ENCODE measurements at places on chromosomes 5 and 9.

DNA sequence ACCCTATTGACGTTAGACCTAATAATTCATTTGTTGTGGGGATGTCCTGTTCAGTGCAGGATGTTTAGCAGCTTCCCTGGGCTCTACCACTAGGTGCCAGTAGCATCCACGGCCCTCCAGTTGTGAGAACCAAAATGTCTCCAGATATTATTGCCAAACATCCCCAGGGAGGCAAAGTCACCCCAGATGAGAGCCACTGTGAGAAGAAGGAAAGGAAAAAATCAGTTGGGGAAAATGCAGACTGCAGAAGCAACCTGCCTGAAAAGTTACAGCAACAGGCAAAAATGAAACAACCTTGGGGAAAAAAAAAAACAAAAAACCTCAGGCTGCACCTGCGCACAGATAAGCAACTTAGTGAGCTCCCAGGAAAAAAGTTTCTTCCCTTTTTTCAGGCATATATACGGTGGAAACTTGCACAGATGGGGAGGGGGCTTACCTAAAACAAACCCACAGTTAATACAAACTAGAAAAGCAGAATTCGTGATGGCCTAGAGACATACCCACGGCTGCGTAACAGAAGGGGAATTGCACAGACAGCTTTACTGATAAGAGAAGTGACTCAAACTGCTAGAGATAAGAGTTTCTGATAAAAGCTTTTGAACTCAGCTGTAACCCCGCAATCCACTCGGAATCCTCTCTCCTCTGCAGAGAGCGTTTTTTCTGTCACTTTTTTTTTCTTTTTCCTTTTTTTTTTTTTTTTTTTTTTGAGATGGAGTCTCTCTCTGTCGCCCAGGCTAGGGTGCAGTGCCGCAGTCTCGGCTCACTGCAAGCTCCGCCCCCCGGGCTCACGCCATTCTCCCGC lies 29.8 kb upstream of the FBP1 start:
- no peak for DNase-seq

DNA sequence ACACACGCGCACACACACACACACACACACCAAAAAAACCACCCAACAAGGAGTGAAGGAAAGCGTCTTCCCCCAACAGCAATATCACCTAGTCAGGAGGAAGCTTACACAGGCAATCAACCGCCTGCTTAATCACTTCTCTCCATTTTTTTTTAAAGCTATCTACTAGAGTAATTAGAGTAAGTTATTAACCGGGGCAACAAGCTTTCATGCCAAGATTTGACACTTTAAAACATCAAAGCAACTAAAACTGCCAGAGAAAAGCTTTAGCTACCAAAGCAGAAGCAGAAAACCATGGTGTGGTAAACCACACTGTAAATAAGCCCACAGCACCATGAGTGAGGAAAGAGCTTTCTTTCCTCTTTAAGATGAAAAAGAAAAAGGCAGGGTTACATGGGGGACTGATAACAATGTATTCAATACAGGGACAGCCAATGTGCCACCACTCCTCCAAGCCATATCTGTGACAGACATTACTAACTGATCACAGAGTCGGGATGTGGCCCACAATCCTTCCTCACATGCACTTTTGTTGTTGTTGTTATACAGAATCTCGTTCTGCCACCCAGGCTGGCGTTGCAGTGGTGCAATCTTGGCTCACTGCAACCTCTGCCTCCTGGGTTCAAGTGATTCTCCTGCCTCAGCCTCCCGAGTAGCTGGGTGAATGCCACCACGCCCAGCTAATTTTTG lies 282.1 kb downstream of the CRB2 start:
- no peak for DNase-seq

GRCh38 chr5:2754581-2755075 lies 3.2 kb upstream of the IRX2 start:
- no peak for DNase-seq

- DNase-seq, result no peak
These were observed 375.9 kb downstream of the ANXA1 start for GRCh38 chr9:73527521-73527920.

GRCh38 chr5:109650493-109650892 lies 39.2 kb upstream of the MAN2A1 start:
- DNase-seq, result no peak

GRCh38 chr5:89444088-89444487 lies 561.1 kb upstream of the MEF2C start:
- DNase-seq, result no peak

GRCh38 chr5:38453921-38454320 lies 102.5 kb downstream of the LIFR start:
- no peak for DNase-seq

DNA sequence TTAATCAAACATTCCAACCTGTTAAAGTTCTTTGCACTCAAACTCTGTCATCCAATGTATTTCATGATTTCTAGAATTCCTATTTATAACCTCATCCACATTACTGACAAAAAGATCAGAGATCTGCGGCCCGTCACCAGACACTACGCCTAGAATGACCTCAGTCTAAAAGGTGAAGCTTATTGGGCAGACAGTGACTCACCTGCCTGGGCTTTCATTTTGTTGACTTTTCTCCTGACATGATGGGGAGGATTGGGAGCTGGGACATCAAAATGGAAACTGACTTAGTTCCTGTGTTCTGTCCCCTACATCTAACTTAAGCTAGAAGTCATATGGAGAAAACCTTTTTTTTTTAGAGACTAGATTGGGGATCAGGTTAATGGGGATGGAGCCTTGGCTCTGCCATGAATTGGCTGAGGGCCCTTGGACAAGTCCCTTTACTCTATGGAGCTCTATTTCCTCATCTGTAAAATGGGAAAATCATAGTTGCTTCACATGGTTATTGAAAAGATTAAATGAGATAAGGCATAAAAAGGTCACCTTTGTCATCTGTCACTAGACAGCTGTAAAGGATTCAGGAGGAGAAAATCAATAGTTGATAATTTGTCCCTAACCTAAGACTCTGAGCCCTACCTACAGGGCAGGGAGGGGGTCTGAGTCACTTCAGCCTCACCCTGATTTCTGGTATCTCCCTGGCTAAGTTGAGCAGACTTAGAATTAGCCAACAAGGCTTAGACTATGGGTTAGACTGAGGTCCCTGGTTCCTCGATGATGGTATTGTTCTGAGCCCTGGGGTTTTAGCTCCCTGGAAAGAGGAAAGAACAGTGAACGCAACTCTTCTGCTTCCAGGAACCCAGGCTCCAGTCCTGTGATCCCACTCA lies 224.8 kb upstream of the TBC1D2 start:
- DNase-seq, result no peak

DNA sequence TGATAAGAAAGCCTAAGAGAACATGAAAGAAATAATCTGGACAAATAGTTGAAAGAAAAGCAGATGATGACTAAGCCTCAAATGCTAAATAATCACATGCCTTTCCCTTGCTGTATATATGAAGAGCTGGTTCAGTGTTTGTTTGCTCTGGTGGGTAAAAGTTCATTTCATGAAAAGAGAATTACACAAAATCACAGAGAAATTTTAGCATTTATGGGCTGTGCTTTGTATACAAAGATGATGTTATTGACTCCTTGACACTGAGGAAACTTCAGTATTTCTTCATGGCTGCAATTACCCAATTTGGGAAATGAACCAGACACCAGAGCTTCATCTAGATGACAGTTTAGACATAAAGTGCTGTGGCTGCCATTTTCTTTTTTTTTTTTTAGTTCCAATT lies 527.2 kb downstream of the NR2F1-AS1 start:
- DNase-seq, result no peak

DNA sequence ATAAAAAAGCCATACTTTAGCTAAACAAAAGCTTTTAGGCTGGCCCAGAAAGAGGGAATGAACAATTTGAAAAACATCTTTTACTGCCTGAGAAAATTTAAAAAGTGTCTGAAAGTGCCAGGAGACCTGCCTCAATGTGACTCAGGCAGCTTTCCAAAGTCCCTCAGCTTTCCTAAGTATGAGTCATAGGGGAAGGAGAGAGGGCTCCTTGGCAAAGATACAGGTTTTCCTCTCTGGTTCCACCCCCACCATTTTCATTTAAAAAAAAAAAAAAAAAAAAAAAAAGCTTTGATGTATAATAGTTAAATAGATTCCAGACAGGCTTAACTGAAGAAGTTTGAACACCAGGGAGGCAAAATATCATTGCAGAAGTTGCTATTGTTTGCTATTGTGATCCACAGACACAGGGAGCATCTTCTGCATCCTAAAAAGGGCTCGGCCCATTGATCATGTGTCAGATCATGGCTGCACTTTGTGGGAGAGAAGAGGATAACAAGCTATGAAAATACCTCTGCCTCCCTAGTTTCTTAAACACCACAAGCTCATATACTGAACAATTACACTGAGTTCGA lies 71.5 kb downstream of the MRPS27 start:
- DNase-seq, result no peak

- DNase-seq, result no peak
These were observed 189.4 kb downstream of the MED10 start for GRCh38 chr5:6188976-6189375.

GRCh38 chr5:137693951-137694721 lies 41.8 kb downstream of the KLHL3 start:
- DNase-seq, result no peak

GRCh38 chr9:14361074-14361473 lies 47.1 kb upstream of the NFIB start:
- no peak for DNase-seq

Measured in stimulated activated CD8-positive, alpha-beta memory T cell treated with anti-CD3 and anti-CD28 coated beads, Interleukin-7, amount 100 ng/mL, for 48 hours (primary cell).